Right ventricle myocardium superior (tissue), 1 donor: ENCODE measurements at places on chromosomes 4 and X. TPM values are rescaled to one million over a fixed set of nuclear protein-coding genes. Genes with fewer than 3 reads are reported as not detected.
A peak's percentile ranks its signal among the peaks of the same experiment; 100 is the strongest.

GRCh38 chr4:6087669-6088341 lies 69.6 kb upstream of the C4orf50 start:
- DNase-seq: no peak

DNA sequence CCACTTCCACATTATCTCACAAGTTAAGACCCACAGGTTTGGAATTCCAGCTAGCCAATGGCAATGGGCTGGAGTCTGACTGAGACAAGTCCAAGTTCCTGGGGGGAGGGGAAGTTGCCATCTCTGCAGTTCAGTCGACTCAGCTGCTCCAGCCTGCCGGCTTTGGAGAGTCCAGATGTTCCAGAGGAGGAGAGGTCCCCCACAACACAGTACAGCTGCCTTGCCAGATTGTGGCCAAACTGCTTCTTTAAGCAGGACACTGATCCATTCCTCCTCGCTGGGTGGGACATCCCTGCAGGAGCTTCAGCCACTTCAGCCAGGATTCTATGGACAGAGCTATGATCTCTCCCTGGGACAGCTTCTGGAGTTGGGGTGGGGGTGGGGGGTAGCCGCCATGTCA lies 199.2 kb downstream of the EDA start:
- DNase-seq: no peak

GRCh38 chr4:147901916-147902315 lies 170.0 kb downstream of the ARHGAP10 start:
- no peak for DNase-seq

- no peak for DNase-seq
Measured at GRCh38 chr4:48241731-48242130, 27.9 kb downstream of the TEC start.

- no peak for DNase-seq
Measured at GRCh38 chr4:14582677-14583076, 419.6 kb upstream of the CPEB2 start.

GRCh38 chrX:13511241-13511943 lies 58.0 kb upstream of the EGFL6 start:
- DNase-seq: no peak

GRCh38 chr4:80188801-80189458 lies 8.4 kb upstream of the PRDM8 start:
- peak; percentile 40 for DNase-seq

- DNase-seq: no peak
Measured at GRCh38 chr4:155248002-155248896, 39.8 kb downstream of the NPY2R start.

GRCh38 chrX:48761674-48762471 lies at the start of gene GLOD5:
GLOD5 (plus strand) TSS chrX:48761747; CDS start chrX:48761791, 44 bp downstream.
- DNase-seq: no peak

GRCh38 chr4:36417146-36417545 lies 135.7 kb downstream of the DTHD1 start:
- DNase-seq: no peak

- DNase-seq: no peak
Measured at GRCh38 chr4:87982446-87983010, 7.0 kb downstream of the SPP1 start.

GRCh38 chr4:107792711-107793110 lies 32.0 kb upstream of the SGMS2 start:
- no peak for DNase-seq

- DNase-seq: no peak
Measured at GRCh38 chr4:128854433-128854832, 44.9 kb downstream of the JADE1 start.

GRCh38 chrX:18203631-18204030 lies 17.1 kb downstream of the BEND2 start:
- DNase-seq: no peak

- no peak for DNase-seq
Measured at GRCh38 chr4:68724426-68724825, 54.0 kb upstream of the UGT2B15 start.

GRCh38 chr4:14272206-14272605 lies 644.7 kb upstream of the BOD1L1 start:
- no peak for DNase-seq

GRCh38 chr4:6502747-6503465 lies 30.5 kb upstream of the PPP2R2C start:
- DNase-seq: no peak

GRCh38 chr4:72451349-72451748 lies 117.7 kb downstream of the ADAMTS3 start:
- peak; percentile 54 for DNase-seq

GRCh38 chr4:163702736-163703135 lies 208.2 kb downstream of the TMA16 start:
- no peak for DNase-seq

GRCh38 chr4:167987285-167987684 lies 105.1 kb upstream of the ANXA10 start:
- DNase-seq: no peak

GRCh38 chrX:24658421-24658820 lies 11.3 kb upstream of the PCYT1B start:
- no peak for DNase-seq

GRCh38 chrX:19924285-19924684 lies 36.9 kb upstream of the SH3KBP1 start:
- no peak for DNase-seq

GRCh38 chr4:186844059-186844681 lies 120.5 kb upstream of the FAT1 start:
- peak; percentile 49 for DNase-seq

DNA sequence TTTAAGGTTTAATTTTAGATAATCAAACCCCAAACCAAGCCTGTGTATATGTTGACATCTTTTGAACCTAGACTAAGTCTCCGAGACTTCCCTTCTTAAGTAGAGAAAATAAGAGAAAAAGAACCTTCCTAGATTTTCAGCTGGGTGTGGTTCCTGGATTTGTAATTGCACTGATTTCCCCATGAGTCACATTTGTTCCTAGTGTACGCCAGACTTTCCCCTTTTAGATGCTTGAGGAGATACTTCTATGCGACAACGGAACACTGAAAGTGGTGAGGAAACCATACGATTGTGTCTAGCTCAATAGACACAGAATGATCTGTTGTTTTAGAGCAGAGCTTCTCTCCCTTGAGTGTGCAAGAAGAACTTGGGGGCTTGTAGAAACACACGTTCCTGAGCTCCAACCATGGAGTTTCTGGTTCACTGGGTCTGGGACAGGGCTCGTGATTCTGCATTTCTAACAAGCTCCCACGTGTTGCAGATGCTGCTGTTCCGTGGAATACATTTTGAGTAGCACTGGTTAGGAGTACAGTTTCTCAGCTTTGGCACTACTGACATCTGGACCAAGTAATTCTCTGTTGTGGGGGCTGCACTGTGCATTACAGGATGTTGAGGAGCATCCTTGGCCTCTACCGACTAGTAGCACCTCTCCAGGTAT lies 87.1 kb downstream of the AMELX start:
- no peak for DNase-seq

GRCh38 chr4:25301471-25301870 lies 11.1 kb upstream of the ZCCHC4 start:
- DNase-seq: no peak

- DNase-seq: no peak
Measured at GRCh38 chr4:4995908-4996265, 23.4 kb downstream of the CYTL1 start.

GRCh38 chr4:95124906-95125504 lies 367.2 kb downstream of the BMPR1B start:
- DNase-seq: no peak

DNA sequence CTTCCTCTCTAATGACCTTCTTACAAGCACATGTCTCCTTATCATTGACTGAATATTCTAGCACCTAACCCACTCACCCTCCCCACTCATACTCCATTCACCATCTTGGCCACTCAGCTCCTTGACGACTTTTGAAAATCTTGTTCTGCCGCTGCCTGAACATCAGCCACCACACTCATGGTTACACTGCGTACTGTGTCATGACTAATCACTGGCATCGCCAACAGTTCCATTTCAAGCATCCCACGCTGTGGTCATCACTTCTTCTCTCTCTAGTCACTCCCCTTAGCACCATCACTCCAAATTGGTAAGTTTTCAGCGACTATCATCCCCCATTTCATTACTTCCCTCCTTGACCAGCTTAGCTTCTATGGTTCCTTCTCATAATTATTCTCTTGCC lies 352.8 kb downstream of the MAPK10 start:
- no peak for DNase-seq

DNA sequence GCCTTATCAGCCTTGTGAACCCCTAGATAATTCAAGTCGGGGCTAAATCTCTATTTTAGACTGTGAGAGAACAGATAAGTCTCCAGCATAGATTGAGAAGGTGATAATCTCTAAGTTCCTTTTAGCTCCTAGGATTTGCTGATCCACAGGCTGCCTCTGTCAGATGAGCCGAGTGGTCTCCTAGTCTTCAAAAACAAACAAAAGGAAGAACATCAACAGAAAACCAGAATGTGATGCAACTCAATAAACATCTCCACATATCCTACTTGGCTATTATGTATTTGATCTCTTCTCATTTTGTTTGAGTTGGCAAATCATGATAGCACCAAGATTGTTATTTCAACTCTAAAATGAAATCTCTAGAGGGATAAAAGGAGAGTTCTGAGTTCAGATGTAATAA lies 88.4 kb upstream of the SLC7A11 start:
- DNase-seq: no peak

DNA sequence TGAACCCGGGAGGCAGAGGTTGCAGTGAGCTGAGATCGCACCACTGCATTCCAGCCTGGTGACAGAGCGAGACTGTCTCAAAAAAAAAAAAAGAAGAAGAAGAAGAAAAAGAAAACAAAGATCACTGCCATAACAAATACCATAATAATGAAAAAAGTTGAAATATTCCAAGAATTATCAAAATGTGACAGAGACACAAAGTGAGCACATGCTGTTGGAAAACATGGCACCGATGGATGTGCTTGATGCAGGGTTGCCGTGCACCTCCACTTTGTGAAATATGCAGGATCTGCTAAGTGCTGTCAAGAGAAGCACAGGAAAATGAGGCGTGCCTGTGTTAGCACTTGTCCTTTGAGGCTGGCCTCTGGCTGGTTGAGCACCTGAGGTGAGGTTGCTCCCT lies 133.3 kb downstream of the STK32B start:
- no peak for DNase-seq

- DNase-seq: no peak
Measured at GRCh38 chrX:18654875-18655836, 16.8 kb downstream of the RS1 start.

- no peak for DNase-seq
Measured at GRCh38 chr4:138196153-138196552, 46.0 kb downstream of the SLC7A11 start.

- DNase-seq: no peak
Measured at GRCh38 chr4:153809916-153810810, 21.3 kb upstream of the SFRP2 start.

DNA sequence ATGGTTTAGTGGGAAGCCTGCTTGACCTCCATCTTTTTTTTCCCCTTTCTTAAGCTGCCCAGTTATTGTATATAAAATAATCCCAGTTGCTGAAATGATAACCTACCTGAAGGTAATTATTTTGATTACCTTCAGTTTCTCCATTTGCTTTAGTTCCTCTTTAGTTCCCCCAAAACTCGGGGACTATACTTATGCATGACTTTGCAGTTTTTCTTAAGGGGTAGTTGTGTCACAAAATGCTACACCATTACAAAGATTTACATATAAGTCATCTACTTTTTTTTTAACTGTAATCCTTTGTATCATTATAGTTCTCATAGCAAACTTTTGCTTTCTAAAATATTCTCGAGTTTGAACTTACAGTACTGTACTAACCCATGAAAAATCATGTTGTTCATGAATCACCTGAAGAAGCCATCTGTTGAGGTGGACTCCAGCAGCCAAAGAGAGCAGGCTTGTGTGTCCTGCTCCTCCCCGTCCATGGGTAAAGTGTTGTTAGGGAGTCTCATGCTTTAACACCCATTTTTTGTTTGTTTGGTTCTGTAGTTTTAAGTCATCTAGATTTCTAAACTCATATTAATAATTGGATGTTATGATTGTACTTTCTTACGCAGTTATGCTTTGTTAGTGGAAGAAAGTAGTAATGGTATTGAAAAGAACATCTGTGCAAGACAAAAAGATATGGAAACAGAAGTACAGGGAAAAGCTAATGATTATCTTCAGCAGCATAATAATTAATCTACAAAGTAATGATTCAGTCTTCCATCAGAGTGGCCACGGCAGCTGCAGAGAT lies 34.6 kb downstream of the HADH start:
- DNase-seq: no peak

DNA sequence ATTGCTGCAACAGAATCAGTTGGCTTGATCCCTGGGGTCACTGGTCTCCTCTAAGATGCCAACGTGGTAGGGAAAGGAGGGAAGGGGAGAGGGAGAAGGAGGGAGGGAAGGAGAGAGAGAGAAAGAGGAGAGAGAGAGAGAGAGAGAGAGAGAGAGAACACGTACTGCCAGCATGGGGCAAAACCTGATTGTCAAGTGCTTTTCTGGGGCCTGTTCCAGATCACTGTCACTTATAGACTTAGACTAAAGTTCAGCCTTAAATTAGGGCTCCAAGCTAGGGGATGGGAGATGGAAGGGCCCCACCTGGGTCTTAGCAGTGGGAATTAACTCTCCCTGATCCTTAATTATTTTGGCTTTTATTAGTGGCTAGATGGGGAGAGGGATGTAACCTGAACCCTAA lies 12.9 kb downstream of the SHROOM4 start:
- DNase-seq: no peak

GRCh38 chr4:126592088-126592487 lies 1040.7 kb upstream of the INTU start:
- DNase-seq: no peak

- no peak for DNase-seq
Measured at GRCh38 chr4:24809815-24810405, 14.5 kb downstream of the SOD3 start.

DNA sequence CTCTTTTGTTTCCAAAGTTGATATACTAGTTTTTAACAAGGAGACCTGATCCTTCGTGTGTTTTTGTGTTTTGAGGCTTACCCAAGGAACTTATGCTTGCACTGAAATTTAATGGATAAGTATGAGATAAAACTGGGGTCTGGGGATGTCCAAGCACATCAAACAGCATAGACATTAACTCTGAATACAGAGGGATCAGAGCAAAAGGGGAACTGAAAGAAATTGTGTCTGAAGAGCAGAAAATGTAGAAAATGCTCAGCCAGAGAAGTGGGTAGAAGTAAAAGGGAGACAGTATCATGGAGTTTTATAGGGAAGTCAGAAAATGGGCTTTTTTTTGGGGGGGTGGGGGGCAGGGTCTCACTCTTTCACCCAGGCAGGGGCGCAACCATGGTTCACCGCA lies 695.4 kb downstream of the ARAP2 start:
- DNase-seq: no peak

Gene TEX13B
- total RNA-seq: not detected

Gene PDZD4
- total RNA-seq: 2.6 TPM

Gene HDX
- 1.2 TPM for total RNA-seq

Gene VCX3B
- total RNA-seq: not detected

Gene FGA
- 0.46 TPM for total RNA-seq

Gene PCDH11X
- 0.11 TPM for total RNA-seq

Gene CLDN22
- not detected for total RNA-seq

Gene MXRA5
- 1.3 TPM for total RNA-seq

Gene GNPDA2
- total RNA-seq: 8.0 TPM

Gene FMR1NB
- total RNA-seq: not detected

Gene NEUROG2
- total RNA-seq: not detected

Gene HOPX
- 23.7 TPM for total RNA-seq

Gene PPP1R2C
- not detected for total RNA-seq

Gene IL21
- total RNA-seq: not detected

Gene HSFX3
- not detected for total RNA-seq

Gene PAGE2B
- not detected for total RNA-seq

Gene MAP7D2
- total RNA-seq: 0.40 TPM

Gene TMEM47
- 31.5 TPM for total RNA-seq

Gene UBA1
- 89.8 TPM for total RNA-seq
